ENCODE measurements at places on chromosomes 4 and X.

DNA sequence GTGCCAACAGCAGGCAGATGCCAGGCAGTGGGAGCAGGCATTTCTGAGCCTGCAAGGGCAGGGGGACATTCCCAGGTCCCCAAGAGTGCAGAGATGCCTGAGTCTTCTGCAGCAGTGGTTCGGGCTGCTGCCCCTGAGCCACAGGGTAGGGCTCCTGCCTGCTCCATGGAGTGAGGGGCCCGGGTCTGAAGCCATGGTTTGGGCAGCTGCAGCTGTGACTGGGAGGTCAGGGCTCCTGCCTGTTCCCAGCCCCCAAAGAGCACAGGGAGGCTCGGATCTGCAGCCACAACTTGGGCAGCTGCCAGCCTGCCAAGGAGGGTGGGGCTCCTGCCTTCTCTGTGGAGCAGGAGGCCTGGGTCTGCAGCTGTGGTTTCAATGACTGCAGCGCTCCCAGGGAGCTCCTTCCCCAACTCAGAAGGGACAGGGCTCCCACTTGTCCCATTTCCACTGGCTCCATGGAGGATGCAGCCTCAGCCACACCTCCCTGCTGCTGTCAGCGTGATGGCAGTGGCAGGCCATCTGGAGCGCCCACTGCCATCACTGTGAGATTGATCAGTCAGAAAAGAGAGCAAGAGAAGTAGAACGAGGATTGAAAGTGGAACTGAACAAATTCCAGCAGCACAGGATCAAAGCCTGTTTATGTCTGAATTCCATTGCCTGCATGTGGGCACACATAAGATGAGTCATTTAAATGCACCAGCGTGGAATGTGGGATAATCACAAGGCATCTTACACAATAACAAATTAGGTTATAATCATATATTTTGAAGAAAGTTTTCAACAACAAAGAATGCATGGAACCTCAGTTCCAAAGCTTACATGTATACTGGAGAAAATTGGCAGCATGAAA lies 93.1 kb upstream of the CXorf51A start:
- DNase-seq, result no peak

GRCh38 chr4:108714880-108715279 lies 48.0 kb downstream of the ETNPPL start:
- DNase-seq, result no peak

- no peak for DNase-seq
These were observed 50.0 kb upstream of the AADAT start for GRCh38 chr4:170139764-170140163.

GRCh38 chr4:95979961-95980876 lies 140.3 kb downstream of the PDHA2 start:
- no peak for DNase-seq

- no peak for DNase-seq
These were observed 86.2 kb downstream of the ABLIM2 start for GRCh38 chr4:8072235-8072968.

GRCh38 chr4:64784125-64784524 lies 374.9 kb upstream of the TECRL start:
- DNase-seq, result no peak

- no peak for DNase-seq
These were observed 17.9 kb downstream of the COQ2 start for GRCh38 chr4:83266689-83267088.

- DNase-seq, result no peak
These were observed 188.4 kb upstream of the TBC1D9 start for GRCh38 chr4:140944572-140944971.

- DNase-seq, result no peak
These were observed 213.6 kb downstream of the HTR2C start for GRCh38 chrX:114797494-114797893.

DNA sequence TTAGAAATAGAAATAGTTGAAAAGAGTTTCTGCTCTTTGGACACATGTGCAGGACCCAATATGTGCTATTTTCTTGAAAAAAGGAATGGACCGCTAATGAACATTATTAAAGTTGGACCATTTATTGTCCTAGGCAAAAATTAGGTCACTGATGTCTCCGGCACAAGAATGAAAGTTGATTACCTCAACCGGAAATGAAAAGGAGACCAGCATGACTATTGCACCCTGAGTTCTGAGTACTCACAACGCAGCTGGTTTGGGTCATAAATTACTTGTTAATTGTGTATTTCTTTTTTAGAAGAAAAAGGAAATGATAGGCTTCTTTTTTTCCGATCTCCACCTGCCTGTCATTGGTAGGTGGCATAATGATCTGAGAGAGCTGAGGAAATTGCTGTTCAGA lies 232.7 kb downstream of the ARHGAP24 start:
- no peak for DNase-seq

DNA sequence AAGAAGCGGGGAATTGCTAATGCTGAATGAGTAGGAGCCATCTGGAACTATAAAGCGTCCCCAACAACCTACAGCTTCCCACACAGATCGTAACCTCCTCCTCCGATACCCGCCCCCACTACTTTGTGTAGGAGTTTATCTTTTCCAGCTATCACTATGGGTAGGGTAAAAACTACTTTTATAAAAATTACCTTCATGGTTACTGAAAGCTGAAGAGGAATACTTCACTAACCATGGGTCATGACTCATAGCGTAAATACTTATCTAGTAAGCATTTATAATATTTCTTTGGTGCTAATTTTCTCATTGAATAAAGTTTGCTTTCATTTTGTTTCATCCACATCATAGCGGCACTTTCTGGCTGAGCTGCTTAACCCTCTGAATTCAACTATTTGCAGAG lies 79.4 kb upstream of the TNIP3 start:
- DNase-seq, result no peak

DNA sequence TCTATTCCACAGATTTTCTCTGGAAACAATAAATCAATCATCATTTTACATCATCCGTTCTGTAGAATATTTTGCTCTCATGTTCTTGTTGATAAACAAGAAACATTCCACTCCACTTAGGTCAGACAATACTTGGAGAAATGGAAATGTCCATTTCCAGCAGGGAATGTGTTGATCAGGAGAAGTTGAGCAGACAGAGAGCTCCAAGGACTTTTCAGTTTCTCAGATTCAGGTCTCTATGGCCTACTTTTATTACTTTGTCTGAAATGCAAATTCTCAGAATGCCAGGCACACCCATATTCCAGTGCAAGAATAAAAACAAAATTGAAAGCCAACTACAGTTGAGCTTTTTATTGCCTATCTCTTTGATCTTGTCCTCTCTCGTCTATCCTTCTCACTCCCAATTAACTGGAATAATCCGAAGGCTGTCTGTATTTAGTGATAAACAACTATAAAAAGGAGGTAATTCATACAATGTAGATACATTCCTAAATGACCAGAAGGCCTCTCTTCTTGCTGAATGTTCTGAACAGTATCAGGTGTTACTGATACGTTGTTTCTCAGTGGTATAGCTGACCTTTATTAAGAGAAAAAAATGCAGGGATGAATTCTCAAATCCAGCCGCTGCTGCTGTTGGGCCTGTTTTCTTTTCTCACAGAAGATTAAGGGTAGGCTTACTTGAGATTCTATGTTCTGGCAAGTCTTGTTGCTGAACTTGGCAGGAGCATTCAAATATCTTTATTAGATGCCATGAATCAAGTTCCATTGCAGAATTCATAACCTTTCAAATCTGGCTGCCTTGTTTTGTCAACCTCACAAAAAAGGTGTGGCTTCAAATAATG lies 72.1 kb downstream of the HPGD start:
- no peak for DNase-seq

- DNase-seq, result no peak
These were observed 752.9 kb downstream of the RPA4 start for GRCh38 chrX:97636473-97637140.

GRCh38 chr4:123674762-123675465 lies 278.3 kb downstream of the SPRY1 start:
- DNase-seq, result no peak

- no peak for DNase-seq
These were observed 14.8 kb downstream of the ADGRA3 start for GRCh38 chr4:22500831-22501714.

GRCh38 chr4:151673908-151674520 lies 86.8 kb downstream of the GATB start:
- no peak for DNase-seq

GRCh38 chrX:116277351-116278225 lies 107.0 kb downstream of the AGTR2 start:
- no peak for DNase-seq

- no peak for DNase-seq
These were observed 6.7 kb upstream of the PPID start for GRCh38 chr4:158729716-158730559.

GRCh38 chrX:49999087-49999486 lies 76.7 kb downstream of the CLCN5 start:
- no peak for DNase-seq

- no peak for DNase-seq
These were observed 177.4 kb downstream of the SH3KBP1 start for GRCh38 chrX:19709812-19710518.

- no peak for DNase-seq
These were observed 41.0 kb upstream of the DMD start for GRCh38 chrX:33252306-33252825.

DNA sequence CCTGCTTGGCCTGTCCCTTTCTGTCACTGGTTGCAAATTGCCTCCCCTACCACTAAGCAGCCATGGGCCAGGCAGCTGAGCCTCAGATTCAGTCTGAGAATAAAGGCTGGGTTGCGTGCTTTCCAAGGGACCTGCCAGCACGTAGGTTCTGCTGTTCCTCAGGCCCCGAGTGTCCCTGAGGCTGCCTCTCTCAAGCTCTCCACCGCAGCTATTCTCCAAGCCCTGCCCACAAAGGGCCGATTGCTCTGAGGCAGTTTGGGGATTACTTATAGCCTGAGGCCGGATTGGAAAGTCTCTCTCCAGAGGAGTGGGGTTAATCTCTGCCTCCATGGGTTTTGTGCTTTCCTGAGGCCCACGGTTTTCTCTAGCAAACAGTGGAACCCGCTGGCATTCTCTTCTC lies 590.7 kb downstream of the BCOR start:
- DNase-seq, result no peak

DNA sequence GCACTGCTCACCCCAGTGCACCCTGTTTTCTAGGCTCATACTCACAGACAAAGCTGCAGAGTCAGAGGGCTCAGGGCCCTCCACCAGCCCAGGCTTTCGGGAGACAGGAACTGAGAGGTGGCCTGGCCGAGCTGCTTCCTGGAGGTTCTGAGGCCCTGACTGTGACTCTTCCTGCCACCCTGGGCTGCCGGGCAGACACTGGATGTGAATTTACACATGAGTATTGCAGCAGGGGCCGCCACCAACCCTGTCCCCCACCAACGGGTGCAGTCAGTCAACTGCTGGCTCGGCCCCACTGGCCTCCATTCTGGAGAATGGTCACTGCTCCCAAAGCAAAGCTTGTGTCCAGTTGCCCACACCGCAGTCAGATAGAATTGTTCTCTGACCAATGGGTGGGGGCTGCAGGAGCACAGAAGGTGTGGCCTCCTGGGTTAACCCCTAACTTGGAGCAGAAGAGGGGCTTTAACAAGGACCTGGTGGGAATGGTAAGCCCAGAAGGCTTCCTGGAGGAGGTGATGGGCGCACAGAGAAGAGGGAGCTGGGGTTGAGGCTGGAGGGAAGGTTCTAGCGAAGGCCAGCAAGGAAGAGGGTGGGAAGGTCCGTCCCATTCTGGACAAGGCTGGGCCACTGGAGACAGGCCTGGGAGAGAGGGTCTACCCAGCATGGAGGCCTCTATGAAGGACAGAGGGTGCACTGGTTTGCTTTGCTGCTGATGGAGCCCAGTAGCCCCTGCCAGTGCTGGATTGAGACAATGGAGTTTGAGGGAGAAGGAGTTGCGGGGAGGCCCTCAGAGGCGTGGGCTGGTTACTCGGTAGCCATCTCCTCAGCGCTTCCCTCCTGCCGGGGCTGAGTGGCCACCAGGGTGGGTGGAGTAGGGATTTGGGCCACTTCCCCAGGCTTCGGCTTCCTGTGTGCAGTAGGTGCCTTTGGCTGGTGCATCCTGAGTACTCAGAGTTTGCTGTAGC lies 135.3 kb downstream of the CPZ start:
- peak; percentile 58 for DNase-seq

DNA sequence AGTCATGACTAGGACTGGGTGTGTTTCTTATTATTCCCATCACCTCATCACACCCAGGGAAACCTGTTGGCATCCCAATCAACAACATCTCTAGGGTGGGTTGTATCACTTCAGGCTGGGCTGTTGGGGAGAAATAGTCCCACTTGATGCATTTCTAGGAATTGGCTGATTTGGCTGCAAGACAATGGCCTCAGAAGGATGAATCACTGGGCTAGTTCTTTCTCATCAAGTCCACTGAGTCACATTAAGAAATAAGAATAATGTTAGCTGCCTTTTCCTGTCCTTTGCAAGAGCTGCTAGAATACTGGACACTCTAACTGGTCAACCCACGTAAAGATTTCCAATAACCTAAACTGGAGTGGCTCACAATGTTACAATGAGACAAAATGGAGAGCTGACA lies 104.2 kb downstream of the CHRDL1 start:
- DNase-seq, result no peak

DNA sequence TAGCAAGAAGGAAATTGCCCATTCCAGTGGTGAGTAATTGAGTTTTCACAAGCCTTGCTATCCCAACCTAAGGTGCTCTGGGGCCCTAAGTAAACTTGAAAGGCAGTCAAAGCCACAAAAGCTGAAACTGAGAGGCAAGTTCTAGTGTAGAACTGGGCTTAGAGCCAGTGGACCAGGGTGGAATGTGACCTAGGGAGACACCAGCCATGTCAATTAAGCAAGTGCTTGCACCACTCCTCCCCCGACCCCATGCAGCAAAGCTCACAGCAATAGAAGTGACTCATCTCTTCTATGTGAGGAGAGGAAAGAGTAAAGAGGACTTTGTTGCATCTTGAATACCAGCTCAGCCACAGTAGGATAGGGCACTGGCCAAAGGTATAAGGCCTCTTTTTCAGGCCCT lies 486.1 kb upstream of the POU3F4 start:
- DNase-seq, result no peak

- DNase-seq, result no peak
These were observed 78.2 kb upstream of the PRSS48 start for GRCh38 chr4:151198748-151199147.

DNA sequence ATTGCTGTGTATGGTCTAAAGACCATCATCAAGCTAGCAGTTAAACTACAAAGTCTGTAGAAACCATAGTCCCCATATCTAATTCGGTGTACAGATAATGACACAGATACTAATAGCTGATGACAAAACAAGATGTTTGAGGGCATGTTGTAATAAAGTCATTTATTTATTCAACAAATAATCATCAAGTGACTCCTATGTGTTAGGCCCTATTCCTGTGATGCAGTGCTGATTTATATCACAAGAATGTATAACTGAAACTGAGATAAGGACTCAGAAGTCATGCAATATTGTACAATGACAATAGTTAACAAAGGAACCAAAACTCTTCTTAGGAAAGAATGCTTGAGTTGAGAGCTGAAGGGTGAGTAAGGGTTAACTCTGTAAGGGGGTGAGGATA lies 315.0 kb upstream of the NR3C2 start:
- DNase-seq, result no peak
